ENCODE measurements at places on chromosomes 7 and 10.

DNA sequence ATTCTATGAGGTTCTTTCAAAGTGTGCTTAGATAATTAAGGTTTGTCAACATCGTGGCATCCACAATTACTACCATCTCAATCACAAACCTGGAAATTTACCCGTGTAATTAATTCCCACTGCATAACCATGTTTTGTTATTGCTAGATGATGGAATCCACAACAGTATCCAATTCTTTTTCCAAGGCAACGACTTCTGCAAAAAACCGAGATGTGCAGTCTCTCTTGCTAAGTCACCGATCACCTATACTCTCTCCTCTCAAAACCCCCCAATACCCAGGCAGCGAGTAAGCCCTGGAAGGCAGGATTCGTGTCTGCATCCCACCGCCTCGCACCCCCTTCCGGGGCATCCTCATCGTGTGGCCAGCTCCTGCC lies 678 bp upstream of the EIF4H start:
- DNase-seq: no peak

GRCh38 chr7:151626422-151627115 lies 106.9 kb upstream of the RHEB start:
- DNase-seq: peak; percentile 9

- no peak for DNase-seq
Observed at GRCh38 chr7:49660976-49661375, 112.5 kb upstream of the VWC2 start.

GRCh38 chr7:111137296-111138192 lies 46.6 kb downstream of the LRRN3 start:
- DNase-seq: peak; percentile 1

DNA sequence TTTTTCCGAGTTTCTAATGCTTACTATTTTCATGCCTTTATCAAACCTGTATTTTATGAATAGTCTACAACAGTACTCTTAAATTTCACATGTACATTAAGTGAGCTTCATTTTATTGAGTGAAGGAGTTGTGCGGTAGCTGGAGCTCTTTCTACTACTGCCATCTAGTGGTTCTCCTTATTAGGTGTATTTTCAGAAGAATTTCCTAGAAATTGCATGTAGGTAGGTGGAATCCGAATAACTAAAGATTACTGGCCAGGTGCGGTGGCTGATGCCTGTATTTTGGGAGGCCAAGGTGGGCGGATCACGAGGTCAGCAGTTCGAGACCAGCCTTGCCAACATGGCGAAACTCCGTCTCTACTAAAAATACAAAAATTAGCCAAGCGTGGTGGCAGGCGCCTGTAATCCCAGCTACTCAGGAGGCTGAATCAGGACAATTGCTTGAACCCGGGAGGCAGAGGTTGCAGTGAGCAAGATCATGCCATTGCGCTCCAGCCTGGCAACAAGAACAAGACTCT lies 38.3 kb downstream of the LRRC72 start:
- DNase-seq: no peak

GRCh38 chr10:49744924-49745605 lies 17.1 kb downstream of the OGDHL start:
- DNase-seq: no peak

DNA sequence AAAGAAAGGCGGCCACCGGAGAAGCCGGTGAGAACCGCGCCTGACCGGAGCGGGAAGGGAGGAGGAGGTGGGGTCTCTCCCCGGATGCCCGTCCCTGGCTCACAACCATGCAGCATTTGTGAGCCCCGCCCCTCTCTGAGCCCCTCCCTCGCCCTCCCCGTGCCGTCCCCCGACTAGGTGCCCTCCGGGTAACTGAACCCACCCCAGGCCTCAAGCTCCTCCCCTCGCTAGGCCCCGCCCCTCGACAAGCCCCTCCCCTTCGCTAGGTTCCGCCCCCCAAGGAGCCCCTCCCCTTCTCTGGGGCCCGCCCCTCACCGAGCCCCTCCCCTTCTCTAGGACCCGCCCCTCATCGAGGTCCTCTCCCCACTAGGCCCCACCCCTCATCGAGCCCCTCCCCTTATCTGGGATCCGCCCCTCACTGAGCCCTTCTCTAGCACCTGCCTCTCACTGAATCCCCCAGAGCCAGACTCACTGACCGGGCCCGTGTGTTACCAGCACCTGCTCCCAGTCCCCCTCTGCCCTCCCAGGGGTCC lies 42.2 kb upstream of the HSPB1 start:
- DNase-seq: peak; percentile 57

GRCh38 chr10:31897506-31897905 lies 31.1 kb downstream of the ARHGAP12 start:
- no peak for DNase-seq

GRCh38 chr7:45086331-45087065 lies 2.3 kb downstream of the NACAD start:
- no peak for DNase-seq

- DNase-seq: no peak
Observed at GRCh38 chr10:34217524-34217923, 597.6 kb downstream of the PARD3 start.

DNA sequence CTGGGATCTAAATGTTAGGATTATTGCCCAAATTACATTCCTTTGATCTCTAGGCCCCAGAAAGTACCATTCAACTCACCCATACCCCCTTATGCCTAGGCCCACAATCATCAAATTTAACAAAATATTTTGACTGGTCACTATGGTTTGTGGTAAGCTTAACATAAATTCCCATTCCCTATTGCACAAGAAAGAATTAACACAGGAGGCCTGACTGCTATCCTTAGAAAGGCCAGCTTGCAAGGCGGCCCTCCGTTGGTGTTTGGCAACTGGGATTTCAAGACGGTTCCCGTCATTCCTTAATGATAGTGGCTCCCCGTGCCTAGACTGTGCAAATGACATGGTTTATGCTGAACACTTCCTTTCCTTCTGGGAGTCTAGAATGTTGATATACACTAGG lies 29.6 kb downstream of the ARHGAP21 start:
- DNase-seq: no peak
